IPS DF 6.9 (cell line): ENCODE measurements at places on chromosomes 2 and 18.
A peak's percentile ranks its signal among the peaks of the same experiment; 100 is the strongest.

DNA sequence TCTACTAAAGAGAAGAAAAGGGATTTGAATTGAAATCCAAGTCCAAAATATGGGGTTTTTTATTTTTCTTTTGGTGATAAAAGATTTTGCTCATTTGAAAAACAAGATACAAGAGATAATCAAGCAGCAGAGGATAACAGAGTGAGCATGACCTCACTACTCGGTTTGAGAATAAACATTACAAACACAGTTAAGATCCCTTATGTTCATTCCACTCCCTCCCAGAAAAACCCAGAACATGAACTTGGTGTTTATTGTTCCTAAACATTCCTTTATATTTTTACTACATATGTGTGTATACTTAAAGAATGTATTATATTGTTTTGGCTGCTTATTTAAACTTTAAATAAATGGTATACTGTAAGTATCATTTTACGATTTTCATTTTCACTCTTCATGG, 146.6 kb upstream of the CHAC2 start:
- no peak for DNase-seq

DNA sequence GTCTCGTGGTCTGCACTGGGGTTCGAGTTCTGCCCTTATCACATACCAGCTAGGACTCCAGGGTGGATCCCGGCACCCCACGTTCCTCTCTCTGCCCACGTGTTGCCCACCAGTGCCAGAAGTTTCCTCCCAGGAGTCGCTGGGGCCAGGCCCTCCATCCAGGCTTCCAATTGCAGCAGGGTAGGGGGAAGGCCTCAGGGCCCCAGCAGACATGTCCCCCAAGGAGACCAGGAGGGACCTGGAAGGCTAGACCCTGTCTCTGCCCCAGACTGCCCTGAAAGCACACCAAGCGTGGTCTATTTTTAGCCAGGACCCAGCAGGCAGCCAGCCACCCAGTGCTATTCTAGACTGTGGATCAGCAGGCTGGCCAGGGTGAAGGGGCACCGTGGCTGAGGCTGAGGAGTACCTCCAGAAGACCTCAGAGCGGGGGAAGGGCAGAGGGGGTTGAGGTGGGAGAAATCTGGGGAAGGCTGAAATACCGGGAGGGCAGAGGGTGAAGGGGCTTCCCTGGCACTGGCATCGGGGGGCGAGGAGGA, 18.8 kb upstream of the TNS1 start:
- no peak for DNase-seq

DNA sequence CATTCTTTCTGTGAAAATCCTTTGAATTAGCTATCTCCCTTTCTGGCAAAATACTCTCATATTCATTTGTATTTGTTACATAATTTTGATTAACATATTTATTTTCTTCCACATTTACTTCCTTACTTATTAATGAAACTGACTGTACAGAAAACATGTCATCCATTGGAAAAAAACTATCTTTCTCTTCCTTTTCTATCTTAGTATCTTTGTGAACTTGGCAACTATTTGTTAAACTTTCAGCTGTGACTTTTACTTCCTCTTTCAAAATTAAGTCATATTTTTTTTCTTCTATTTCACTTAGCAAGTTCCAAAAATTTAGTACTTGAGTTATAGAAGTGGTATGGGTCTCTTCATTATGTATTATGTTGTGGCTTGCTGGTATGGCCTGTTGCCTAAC, 2.6 kb downstream of the RAD51AP2 start:
- DNase-seq, result no peak

GRCh38 chr2:96953611-96953978, 32.8 kb downstream of the FAM178B start:
- no peak for DNase-seq

DNA sequence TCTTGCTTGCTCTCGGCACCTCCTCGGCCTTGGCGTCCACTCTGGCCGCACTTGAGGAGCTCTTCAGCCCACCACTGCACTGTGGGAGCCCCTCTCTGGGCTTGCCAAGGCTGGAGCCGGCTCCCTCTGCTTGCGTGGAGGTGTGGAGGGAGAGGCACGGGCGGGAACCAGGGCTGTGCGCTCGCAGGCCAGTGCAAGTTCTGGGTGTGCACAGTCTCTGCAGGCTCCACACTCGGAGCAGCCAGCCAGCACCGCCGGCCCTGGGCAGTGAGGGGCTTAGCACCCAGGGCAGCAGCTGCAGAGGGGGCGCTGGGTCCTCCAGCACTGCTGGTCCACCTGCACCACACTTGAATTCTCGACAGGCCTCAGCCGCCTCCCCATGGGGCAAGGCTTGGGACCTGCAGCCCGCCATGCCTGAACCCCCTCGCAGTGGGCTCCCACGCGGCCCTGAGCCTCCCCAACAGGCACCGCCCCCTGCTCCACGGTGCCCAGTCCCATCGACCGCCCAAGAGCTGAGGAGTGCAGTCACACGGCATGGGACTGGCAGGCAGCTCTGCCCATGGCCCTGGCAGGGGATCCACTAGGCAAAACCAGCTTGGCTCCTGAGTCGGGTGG, 411.2 kb upstream of the CHAC2 start:
- no peak for DNase-seq

DNA sequence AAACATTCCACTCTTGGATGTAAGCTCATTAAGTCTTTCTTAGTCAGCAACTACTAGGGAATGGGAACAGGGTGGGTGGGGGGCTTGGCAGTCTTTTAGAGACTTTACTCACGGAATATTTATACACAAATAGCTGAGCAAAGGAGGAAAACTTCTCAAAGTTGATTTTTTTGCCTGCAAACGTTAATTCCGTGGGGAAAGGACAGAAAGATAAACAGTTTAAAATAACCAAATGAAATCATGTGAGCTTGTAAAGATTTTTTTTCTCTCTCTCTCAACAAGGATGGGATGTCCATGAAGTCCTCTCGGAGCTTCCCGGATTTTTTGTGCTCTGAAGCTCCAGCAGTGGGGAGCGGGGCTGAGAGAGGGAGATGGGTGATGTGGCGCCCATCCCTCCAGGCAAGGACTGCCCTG, 32.2 kb upstream of the MAT2A start:
- no peak for DNase-seq

- DNase-seq, result no peak
These were observed 261.7 kb upstream of the SLC14A2 start for GRCh38 chr18:45353530-45353929.

DNA sequence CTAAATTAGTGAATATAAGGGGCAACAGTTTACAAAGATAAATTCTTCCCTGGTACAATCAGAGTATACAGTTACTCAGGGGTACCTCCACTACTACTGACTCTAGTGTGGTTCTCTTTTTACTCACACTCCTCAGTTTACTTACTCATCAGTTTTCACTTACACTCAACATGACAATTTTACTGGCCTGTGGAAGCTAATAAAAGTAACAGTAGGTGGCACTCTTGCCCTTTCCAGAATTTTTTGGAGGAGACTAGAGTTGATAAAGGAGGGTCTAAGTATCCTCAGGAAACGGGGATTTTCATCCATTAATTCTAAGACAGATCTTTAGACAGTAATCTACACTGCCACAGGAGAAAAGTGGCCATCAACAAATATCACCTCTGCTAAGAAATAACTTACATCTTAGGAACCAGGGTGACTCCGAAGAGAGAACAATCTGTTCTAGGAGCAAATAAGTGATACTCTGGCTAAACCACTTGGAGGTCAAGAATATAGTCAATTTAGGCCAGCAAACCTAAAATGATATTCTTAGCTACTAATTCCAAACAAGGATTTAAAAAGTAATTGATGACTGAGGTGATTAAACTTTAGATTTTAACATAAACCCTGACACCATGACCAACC, 61.3 kb downstream of the ATL2 start:
- DNase-seq, result peak; percentile 31

DNA sequence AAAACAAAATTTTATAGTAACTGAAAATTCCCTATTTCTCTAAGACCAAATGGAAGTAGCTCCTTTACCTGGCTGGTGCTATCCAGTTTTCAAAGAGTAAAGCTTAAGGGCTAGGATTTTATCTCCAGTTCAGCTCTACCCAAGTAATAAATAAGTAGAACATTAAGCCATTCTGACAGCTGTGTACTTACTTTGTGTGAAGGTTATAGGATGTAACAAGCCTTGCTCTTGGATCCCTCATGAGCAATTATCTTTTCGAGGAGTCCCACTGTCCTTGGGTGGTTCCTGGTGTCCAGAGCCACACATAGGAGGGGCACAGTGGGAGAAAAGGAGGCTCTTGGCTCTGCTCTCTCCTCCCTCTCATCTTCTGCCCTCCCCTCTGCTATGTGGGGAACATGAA, 45.5 kb downstream of the KIF5C start:
- no peak for DNase-seq

DNA sequence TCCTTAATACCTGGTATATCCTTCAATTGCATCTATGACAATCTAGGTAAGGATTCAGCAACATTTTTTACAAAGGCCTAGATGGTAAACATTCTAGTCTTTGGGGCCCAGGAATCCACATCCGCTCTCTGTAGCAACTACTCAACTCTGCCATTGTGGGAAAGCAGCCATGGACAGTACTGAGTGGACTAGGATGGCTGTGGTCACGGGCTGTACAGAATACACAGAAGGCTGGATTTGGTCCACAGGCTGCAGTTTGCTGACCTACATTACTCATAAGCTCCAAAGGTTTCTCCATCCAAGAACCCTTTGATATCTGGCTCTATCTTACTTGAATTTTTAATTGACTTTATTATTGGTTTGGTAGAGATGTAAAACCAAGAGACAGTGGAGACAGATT, 418.3 kb upstream of the LRRTM1 start:
- no peak for DNase-seq

GRCh38 chr18:45638544-45638943, 23.3 kb downstream of the SLC14A2 start:
- no peak for DNase-seq
